Fibroblast of pulmonary artery (primary cell): ENCODE measurements at places on chromosomes 3 and 15.
A peak's percentile ranks its signal among the peaks of the same experiment; 100 is the strongest.

GRCh38 chr3:4475804-4476203 is 8.7 kb upstream of the SUMF1 start:
- DNase-seq: no peak

GRCh38 chr3:108779496-108779895 is 22.3 kb upstream of the RETNLB start:
- no peak for DNase-seq

GRCh38 chr3:66037986-66038369 is 740 bp downstream of the MAGI1 start:
- no peak for DNase-seq

DNA sequence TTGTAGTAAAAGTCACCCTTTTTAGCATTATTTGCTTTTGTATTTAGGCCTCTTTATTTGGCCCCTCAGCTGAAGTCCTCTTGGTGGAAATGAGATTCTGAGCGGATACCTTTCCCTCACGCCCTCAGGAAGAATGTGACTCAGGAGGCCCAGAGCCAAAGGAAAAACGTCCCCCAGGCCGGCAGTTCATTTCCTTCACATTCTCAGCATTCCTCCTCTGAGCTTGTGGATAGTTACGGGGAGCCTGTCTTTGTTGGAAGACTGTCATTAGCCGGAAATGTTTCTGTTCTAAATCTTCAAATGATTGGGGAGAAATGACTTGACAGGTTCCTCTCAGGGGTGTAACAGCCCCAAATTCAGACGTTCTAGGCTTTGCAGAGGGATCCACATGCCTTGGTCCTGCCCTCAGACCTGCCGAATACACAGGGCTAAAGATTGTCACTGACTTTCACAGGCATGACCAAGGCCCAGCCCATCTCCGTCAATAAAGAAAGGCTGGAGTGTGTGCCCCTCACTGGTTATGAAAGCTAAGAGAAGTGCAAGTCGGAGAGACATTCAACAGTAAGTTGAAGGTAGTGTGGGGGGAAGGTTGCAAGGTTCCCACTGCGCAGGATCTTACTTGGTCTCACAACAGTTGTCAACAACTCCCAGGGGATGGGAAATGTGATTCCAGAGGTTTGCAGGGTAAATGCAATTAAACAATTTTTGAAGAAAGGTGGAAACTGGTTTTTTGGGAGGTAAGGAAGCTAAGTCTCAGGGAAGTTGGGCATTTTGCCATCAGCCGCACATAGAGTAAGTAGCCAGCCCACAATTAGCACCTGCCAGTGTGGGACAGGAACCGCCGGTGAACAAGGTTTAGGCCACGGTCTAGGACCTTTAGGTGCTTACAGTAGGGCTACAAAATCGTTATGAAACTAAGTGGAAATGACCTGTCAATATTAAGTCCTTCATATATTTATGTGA is 39.7 kb upstream of the MYZAP start:
- peak; percentile 90 for DNase-seq

GRCh38 chr15:74129586-74130154 is 716 bp upstream of the ISLR2 start:
- no peak for DNase-seq

DNA sequence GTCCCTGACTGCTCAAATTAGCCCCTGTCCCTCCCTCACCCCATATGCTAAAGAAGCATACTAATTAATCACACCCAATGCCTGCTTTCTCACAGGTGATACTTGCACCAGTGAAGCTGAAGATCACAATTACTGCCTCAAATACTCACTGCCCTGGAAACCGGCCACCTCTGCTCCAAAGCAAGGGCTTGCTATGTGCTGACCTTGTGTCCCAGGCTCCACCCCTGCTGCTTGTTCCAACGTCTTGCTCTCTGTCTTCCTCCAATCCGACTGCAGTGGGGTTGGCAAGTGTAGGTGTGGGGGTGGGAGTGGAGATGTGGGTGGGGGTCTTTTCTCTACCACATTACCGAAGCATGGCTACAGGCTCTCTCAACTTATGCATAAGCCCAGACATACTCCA is 55.7 kb upstream of the PSMD6 start:
- no peak for DNase-seq

DNA sequence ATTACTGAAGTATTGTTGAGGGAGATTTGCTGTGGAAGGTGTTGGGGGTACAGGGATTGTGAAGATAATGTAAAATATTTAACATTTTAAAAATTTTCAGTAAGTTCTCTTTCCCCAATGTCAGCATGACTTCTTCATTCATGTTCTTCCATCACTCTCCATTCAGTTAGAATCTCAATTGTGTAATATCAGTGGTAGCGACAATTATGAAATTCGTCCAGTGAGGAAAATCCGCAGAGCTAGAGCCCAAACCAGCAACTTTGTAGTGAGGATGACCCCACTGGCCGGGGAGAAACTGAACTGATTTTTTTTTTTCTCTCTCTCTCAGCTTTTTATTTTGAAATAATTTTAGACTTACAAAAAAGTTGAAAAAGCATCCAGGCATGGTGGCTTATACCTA is 171.7 kb downstream of the PGPEP1L start:
- DNase-seq: no peak

- DNase-seq: no peak
Measured at GRCh38 chr3:146138902-146139301, 22.1 kb downstream of the PLOD2 start.

- peak; percentile 88 for DNase-seq
Measured at GRCh38 chr3:38247366-38248035, 18.1 kb upstream of the SLC22A13 start.

GRCh38 chr3:140863580-140864009 is 78.0 kb upstream of the SLC25A36 start:
- peak; percentile 67 for DNase-seq
